Occipital lobe (tissue), 3 donors: ENCODE measurements at places on chromosomes 12 and 14. TPM values are rescaled to one million over a fixed set of nuclear protein-coding genes. Genes with fewer than 3 reads are reported as not detected.

BCL11B gene
- total RNA-seq = 27.0 TPM

KLHL33 gene
- 0.31 TPM for total RNA-seq

TPH2 gene
- total RNA-seq = not detected

DNAI7 gene
- 3.4 TPM for total RNA-seq

SLCO1B1 gene
- total RNA-seq = 0.16 TPM

OR6C65 gene
- not detected for total RNA-seq

ALKBH1 gene
- 12.2 TPM for total RNA-seq

GYS2 gene
- total RNA-seq = not detected

USP30 gene
- total RNA-seq = 17.6 TPM

PLEKHH1 gene
- total RNA-seq = 5.5 TPM

RND1 gene
- total RNA-seq = 22.9 TPM

MLF2 gene
- total RNA-seq = 81.4 TPM

RAPGEF3 gene
- 9.0 TPM for total RNA-seq

LRRK2 gene
- total RNA-seq = 12.2 TPM

PTPRO gene
- 157 TPM for total RNA-seq

BEST3 gene
- total RNA-seq = 0.78 TPM

TBX5 gene
- not detected for total RNA-seq

RNF34 gene
- total RNA-seq = 77.5 TPM

OTUB2 gene
- total RNA-seq = 5.6 TPM

TBX3 gene
- total RNA-seq = 1.2 TPM
